Stimulated activated CD4-positive, alpha-beta T cell treated with anti-CD3 and anti-CD28 coated beads, Interleukin-1b, Interleukin-23, amount 100 ng/mL, for 1 hour (primary cell): ENCODE measurements at places on chromosomes 4 and X.

DNA sequence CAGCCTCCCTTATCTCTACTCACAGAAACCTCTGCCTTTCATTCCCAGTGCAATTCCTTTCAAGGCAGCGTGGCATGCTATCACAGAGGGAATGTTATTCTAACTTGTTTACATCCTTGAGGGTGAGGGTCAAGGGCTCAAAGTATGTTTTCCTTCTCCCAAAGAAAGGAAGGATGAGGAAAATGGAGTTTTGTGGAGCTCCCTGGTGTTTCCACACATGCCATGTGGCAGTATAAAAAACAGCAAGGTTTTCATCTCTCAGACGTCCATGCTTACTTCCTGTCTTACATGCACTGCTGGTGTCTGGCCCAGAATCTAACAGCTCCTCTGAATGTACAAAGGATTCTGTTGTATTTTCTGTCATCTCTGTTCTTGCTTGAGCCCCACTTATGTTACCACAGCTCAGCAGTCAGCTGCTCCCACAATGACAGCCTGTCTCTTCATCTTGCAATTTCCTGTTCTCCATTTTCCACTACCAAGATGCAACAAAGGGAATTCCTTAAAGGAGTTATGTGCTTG is 128.0 kb downstream of the SNCA start:
- DNase-seq = no peak

- DNase-seq = no peak
Observed at GRCh38 chrX:63746715-63747114, 38.3 kb downstream of the ARHGEF9 start.

DNA sequence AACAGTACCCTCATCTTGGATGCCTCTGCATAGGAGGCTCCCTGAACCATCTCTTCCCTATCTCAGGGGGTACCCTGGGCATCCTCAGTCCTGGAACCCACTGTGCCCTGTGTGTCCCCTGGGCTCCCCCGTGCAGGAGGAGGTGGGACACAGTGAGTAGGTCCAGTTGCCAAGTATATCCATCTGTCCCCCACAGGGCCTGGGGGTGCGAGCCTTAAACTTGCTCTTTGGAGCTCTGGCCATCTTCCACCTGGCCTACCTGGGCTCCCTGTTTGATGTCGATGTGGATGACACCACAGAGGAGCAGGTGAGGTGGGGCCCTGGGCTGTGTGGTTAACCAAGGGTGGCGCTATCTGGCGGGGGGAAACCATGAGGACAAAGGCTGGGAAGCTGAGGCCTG is 4.6 kb upstream of the EBP start:
- DNase-seq = no peak

GRCh38 chrX:39975101-39975925 is 122.4 kb downstream of the BCOR start:
- DNase-seq = no peak

GRCh38 chr4:74431113-74431826 is 13.7 kb upstream of the AREG start:
- no peak for DNase-seq
